Common myeloid progenitor, CD34-positive (primary cell): ENCODE measurements at places on chromosomes 1 and 21.

GRCh38 chr1:217249857-217250256, 381.0 kb downstream of the GPATCH2 start:
- no peaks in the 10 kb centered on the region for H3K36me3 ChIP-seq
- no peak overlapping the region for H3K27ac ChIP-seq
- no peak overlapping the region for H3K4me3 ChIP-seq
- H3K4me1 ChIP-seq: no peaks in the 10 kb centered on the region

- no peaks in the 10 kb centered on the region for H3K27me3 ChIP-seq
- no peaks in the 10 kb centered on the region for H3K4me1 ChIP-seq
- H3K36me3 ChIP-seq: peaks cover 61% of the 10 kb centered on the region
Measured at GRCh38 chr1:6675941-6676340, 25.7 kb downstream of the DNAJC11 start.

- no peaks in the 10 kb centered on the region for H3K36me3 ChIP-seq
- H3K4me1 ChIP-seq: peaks cover 5% of the 10 kb centered on the region
- H3K4me3 ChIP-seq: no peak overlapping the region
- no peaks in the 10 kb centered on the region for H3K27me3 ChIP-seq
- no peak overlapping the region for H3K27ac ChIP-seq
Measured at GRCh38 chr1:224789311-224789710, 140.2 kb upstream of the DNAH14 start.

DNA sequence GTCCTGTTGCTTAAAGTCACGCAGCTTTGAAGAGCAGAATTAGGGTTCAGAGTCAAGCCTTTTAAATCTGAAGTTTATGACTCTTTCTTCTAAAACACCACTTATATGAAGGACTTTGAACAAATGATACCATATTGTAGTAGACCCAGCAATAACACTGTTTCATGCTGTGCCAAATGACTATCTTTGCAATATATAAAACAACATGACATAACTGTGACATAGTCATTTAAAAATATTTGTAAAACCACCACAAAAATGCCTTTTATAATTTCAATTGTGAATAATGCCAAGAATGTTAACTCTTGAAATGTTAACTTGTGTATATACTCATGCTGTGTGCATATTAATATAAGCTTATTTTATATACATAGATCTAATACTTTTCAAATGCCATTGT, 452.1 kb upstream of the NEGR1 start:
- H3K36me3 ChIP-seq: no peaks in the 10 kb centered on the region
- no peak overlapping the region for H3K27ac ChIP-seq
- no peaks in the 10 kb centered on the region for H3K4me1 ChIP-seq
- H3K27me3 ChIP-seq: no peaks in the 10 kb centered on the region

GRCh38 chr1:101200513-101200912, 36.3 kb upstream of the S1PR1 start:
- no peaks in the 10 kb centered on the region for H3K27me3 ChIP-seq
- no peak overlapping the region for H3K27ac ChIP-seq
- H3K4me1 ChIP-seq: no peaks in the 10 kb centered on the region
- no peak for DNase-seq
- no peaks in the 10 kb centered on the region for H3K36me3 ChIP-seq
- no peak overlapping the region for H3K4me3 ChIP-seq

DNA sequence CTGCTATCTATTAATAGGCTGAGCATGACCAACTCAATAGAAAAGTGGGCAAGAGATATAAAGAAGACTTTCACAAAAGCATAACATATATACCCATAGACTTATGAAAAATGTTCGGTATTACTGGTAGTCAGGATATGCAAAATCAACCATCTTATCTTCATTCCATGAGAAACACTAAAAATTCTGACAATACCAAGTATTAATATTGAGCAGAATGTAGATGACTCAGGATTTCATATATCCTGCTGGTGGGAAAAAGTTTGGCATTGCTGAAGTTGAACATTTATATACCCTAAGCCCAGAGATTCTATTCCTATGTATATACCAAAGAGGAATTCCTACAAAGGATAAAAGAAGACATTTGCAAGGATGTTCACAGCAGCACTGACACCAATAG, 138.3 kb downstream of the CLEC20A start:
- H3K4me1 ChIP-seq: no peaks in the 10 kb centered on the region
- no peaks in the 10 kb centered on the region for H3K36me3 ChIP-seq
- H3K27me3 ChIP-seq: no peaks in the 10 kb centered on the region
- no peak overlapping the region for H3K27ac ChIP-seq
- no peak overlapping the region for H3K4me3 ChIP-seq
